NCI-H1105 treated with DMSO at 0.1 percent for 48 hours (cell line): ENCODE measurements at places on chromosomes 12 and 14.
A peak's percentile ranks its signal among the peaks of the same experiment; 100 is the strongest.

DNA sequence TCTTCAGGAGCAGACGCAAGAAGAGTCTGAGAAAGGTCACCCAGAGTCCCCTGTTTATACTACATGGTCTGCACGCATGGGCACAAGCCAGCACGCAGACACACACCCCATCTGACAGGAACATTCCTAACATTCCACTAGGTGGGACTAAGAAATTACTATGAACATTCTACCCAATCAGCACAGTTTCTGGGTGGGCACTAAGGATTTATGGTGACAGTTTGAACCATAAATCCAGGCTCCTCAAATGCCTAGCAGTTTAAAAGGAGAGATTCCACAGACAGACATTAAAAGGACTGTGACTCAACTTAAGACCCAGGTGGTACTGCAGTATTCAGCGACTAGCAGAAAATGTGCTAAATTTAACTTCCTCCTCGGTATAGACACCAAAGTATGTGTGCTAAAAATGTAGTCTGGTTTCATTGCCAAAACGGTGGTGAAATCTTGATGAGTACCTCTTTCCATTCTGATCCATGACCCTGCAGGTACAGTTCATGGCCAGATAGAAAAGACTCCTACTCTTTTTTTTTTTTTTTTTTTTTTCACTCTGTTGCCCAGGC lies 16.2 kb downstream of the ABHD4 start:
- DNase-seq = no peak

DNA sequence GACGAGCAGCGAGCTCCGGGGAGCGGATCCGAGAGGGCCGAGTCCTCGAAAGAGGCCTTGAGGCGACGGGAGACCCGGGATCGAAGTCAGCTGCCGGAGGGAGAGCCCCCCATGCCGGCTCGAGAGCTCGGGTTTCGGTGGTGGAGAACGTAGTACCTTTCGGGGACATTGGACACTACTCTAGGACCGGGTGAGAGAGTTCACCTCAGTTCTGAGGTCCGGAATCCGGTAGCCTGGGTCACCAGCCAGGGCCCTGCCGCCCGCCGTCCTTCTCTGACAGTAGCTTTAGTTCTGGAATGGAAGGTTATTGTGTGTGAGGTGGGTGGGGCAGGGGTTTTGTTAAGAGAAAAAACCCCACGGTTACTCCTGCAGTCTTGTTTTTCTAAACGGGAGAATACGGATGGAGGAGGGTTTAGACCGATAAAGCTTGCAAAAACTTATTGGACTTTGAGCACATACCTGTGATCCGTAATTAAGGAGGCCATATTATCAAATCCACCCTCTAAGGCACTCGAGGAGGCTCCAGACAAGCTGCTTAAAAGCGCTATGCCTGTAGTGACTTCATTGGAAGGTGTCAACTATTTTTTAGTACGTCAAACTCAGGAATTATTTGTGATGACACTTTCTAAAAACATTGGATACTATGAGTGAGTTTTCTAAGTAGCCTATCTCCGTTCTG lies 765 bp downstream of the SCYL2 start:
- peak; percentile 25 for DNase-seq

DNA sequence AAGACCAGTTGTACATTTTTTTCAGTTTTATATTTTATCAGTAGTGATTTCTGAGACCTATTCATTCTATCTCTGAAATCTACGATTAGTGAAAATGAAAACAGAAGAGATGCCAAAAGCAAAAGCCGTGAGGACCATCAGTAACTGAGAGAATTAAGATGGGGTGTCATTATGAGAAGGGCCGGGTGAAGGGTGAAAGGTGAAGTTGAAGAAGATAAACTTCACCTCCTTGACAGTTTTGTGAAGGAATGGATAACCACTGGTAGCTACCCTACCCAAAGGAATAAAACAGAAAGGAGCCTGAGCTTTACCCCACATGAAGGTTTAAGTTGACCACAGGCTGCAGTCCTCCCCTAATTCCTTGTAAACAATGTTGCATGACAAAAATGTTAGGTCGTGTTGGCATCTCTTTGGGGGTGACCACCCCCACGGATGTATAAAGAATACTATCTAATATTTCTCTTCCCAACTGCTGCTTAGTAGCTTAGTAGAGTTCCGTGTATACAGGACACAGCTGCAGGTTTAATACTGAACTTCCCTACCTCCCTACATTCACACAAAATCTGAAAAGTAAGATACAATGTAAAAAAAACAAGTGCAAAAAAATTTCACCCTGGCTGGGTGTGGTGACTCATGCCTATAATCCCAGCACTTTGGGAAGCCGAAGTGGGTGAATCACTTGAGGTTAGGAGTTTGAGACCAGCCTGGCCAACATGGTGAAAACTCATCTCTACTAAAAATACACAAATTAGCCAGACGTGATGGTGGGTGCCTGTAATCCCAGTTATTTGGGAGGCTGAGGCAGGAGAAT lies 23.9 kb downstream of the GPR19 start:
- DNase-seq = no peak

DNA sequence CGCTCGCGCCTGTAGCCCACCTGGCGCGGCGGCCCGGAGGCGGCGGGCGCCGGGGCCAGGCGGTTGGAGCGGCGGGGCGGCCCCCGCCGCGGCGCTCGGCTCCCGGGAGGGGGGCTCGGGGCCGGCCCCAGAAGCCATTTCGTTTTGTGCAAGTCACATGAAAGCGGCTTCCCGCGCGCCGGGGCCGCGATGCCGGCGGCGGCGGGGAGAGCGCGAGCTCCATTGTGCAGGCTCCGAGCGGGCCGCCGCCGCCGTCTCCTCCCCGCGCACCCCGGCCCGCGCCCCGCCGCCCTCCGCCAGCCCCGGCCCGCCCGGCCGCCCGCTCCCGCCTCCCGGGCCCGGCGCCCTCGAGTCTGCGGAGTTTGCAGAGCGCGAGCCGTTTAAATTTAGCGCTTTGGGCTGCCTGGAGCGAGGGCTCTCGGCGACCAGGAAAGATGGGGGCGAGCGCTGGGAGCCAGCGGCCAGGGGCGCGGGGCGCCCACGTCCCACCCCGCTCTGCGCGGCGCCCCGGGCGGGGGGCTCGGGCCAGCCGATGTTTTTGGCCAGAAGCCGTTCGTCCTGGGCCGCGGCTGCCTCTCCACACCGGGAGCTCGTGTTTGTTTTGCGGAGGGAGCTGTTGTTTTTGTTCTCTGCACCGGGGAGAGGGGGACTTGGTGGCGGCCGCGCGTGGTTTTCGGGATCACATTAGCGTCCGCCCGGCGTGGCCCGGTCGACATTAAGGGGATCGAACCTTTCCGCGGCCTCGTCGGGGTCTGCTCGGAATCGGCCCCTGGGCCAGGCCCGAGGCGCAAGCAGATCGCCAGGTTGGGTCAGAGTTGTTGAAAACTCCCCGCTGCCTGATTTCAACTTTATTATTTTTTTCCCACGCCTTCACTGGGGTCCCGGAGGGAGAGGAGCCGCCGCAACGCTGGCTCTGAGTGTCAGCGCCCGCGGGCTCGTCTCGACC lies 982 bp downstream of the BCL7A start:
- DNase-seq = peak; percentile 43

- DNase-seq = no peak
Measured at GRCh38 chr12:19804737-19805136, 365.4 kb downstream of the AEBP2 start.

GRCh38 chr12:66011731-66012130 lies 118.8 kb downstream of the LLPH start:
- DNase-seq = no peak

- DNase-seq = peak; percentile 67
Measured at GRCh38 chr14:41137741-41138140, 468.9 kb upstream of the LRFN5 start.

GRCh38 chr12:70660620-70661219 lies 23.5 kb upstream of the PTPRB start:
- DNase-seq = no peak
